GM12865 (cell line): ENCODE measurements at places on chromosomes 1 and 21.

DNA sequence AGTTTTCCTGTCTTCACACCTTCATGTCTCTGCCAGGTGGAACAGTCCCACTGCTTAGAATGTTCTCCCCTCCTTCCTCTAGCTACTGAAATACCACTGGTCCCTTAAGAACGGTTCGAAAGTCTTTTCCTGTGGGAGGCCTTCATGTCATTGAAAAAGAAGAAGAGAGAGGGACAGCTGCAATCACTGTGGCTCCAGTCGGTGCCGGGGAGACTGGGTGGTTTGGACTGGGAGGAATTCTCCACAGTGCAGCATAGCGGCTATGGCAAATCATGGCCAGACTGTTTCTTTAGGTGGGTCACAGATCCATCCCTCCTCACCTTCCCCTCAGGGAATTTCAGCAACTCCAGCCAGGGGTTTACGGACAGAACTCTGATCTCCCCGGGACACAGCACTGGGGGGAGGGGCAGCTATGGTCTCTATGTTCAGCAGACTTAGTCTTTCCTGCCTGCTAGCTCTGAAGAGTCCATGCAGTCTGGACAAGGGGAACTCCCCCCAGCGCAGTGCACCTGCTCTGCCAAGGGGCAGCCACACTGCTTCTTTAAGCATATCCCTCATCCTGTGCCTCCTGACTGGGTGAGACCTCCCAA is 567.2 kb downstream of the SMYD3 start:
- no peak for DNase-seq

GRCh38 chr1:201648066-201648906 is 109.4 kb downstream of the NAV1 start:
- no peak for DNase-seq

DNA sequence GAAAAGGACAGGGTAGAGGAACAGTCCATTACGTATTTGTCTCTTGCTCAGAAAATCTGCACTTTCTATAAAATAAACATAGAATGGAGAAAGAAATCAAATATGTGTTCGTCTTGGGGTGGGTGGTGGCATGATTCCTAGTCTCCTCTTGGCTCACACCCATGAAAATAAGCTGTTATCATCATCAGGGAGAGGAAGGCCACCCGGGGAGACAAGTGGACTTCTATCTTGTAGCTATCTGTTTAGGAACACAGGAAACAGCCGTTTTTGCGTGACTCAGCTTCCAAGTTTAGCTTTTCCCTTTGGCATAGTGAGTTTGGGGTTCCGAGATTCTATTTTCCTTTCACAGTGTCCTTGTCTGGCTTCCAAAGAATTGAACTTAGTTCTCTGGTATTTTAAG is 622.3 kb downstream of the PTPRU start:
- no peak for DNase-seq

DNA sequence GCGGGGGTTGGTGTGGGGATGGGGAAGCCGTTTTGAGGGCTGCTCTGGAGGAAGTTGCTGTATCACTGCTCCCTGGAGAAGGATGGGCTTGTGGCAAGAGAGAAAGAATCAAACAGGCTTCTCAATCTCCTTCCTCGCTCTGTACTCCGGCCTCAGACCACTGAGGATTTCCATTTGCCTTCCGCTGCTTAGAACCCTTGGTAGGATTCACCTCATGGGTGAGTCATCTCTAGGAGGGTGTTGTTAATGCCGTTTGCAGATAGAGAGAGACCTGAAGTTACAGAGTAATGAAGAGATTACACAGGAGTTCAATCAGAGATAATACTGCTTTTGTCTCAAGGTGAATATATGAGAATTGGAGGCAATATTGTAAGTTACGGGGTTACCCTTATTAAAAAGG is 15.3 kb downstream of the SLC35F3 start:
- no peak for DNase-seq

DNA sequence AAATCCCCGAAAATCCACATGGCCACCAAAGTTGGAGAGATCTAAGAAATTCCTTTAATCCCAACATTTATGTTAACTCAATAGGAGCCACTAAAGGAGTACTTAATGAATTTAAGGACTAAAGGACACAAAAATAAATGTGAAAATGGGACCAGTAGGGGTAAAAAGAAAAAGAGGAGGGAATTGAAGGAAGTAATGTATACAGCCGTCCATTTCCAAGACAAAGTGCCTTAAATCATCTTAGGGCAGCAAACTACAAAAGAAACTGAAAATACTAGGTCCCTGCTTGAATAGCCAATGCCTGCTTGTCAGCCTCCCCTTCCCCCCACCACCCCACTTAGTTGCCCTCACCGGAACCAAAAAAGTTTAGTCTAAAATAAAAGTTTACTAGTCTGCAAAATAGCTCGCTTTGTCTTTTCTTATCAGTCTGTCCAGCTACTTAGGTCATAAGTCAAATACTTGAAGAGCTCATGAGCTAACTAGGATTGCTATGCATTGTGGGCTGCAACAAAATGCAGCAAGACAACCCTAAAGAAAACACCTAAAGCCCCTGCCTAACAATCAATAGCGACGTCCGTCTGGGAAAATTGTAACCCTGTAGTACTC is 66.3 kb upstream of the TLR5 start:
- DNase-seq: no peak

- no peak for DNase-seq
Measured at GRCh38 chr21:35127851-35128250, 78.7 kb upstream of the RUNX1 start.
